ENCODE measurements at places on chromosomes 12 and 14. TPM values are rescaled to one million over a fixed set of nuclear protein-coding genes. Genes with fewer than 3 reads are reported as not detected.

ATG101 gene
- 101 TPM for total RNA-seq

LHX5 gene
- total RNA-seq: not detected

KRT2 gene
- total RNA-seq: not detected

TRPV4 gene
- 2.6 TPM for total RNA-seq

PLEKHD1 gene
- total RNA-seq: under 0.01 TPM
